HepG2 (cell line): ENCODE measurements at places on chromosomes 1 and 21. TPM values are rescaled to one million over a fixed set of nuclear protein-coding genes. Genes with fewer than 3 reads are reported as not detected.

- no peak for DNase-seq
Measured at GRCh38 chr1:157725221-157725577, 24.6 kb upstream of the FCRL3 start.

- no peak for DNase-seq
Measured at GRCh38 chr1:219587401-219587800, 25.5 kb downstream of the ZC3H11B start.

Gene KIF26B
- 0.03 and 0.09 TPM in 2 replicates for total RNA-seq

Gene RIIAD1
- total RNA-seq = not detected in 2 replicates

DNA sequence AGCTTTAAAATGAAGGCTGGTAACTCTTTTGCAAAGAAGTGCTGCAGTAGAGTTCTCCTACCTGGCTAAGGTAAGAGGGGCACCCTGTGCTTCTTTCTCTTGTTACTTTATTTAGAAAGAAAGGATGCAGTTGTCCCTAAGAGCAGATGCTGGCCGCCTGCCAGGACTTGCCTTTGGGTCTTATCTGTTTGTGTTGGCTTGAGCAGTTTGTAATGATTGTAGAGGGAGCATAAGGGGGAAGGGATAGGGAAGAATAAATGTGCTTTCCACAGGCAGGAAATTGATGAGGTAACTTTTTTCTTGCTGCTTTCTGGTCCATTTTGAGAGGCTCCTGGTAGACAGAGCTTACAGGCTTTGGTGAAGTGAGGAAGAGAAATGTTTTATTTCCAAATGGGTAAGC lies 229.6 kb downstream of the HHAT start:
- no peak for DNase-seq

DNA sequence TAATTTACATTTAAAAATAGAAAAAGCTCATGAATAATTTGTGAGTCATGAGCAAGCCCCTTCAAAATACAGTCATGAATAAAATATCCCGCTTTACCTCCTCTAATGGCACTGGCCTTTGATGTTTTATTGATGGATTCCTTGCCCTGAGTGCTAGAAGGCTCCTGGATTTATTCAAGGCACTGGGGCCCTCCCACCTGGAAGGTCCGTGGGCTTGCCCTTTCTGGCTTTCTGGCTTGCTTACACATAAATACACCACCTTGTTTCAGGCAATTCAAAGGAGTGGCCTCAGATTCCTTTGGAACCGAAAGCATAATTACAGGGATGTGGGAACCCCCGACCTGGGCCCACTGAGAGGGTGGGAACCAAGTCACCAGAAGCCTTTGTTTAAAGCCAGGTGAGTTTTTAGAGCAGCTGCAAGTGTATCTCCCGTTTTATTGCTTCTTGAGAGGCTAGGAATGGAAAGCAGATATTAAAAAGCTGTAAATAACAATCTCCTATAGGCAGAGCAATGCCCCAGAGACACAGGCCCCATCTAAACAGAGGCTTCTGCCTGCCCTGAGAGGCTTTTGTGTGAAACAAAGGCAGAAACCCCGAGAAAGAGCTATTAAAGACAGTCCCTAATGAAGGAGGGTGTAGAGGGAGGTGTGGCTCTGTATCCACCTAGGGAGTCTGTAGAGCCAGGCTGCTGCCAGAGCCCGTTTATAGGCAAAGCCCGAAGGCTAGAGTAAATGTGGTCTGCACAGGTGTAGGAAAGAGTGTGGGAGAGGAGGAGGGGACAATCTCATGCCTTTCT lies 126.4 kb downstream of the FAM78B start:
- DNase-seq = no peak

Gene LCE2C
- total RNA-seq = not detected in 2 replicates

Gene SLC9C2
- total RNA-seq = not detected in 2 replicates

GRCh38 chr1:3533067-3534048 lies 78.0 kb downstream of the MEGF6 start:
- peak; percentile 13 for DNase-seq

GRCh38 chr21:25963181-25963580 lies 207.4 kb downstream of the APP start:
- no peak for DNase-seq
